ENCODE measurements at places on chromosomes 7 and 10.

GRCh38 chr10:110274072-110274627 lies 30.6 kb downstream of the SMNDC1 start:
- DNase-seq = no peak

- no peak for DNase-seq
These were observed 53.5 kb downstream of the EXOC6 start for GRCh38 chr10:92901819-92902251.

DNA sequence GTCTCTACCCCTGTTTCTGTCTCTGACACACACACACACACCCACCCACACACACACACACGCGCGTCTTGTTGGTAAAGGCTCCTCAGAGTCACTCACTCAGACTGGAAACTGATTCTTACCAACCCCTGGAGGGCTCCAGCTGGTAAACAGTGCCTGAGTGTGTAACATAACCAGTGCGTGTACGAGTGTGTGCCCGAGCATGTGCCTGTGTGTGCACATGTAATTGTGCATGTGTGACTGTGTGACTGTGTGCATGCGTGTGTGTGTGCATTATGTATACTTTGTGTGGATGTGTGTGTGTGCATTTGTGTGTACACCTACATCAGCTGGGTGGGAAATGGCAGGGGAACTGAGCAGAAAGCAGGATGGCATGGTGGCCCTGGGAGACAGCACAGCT lies 317.1 kb downstream of the WDR37 start:
- DNase-seq = no peak

DNA sequence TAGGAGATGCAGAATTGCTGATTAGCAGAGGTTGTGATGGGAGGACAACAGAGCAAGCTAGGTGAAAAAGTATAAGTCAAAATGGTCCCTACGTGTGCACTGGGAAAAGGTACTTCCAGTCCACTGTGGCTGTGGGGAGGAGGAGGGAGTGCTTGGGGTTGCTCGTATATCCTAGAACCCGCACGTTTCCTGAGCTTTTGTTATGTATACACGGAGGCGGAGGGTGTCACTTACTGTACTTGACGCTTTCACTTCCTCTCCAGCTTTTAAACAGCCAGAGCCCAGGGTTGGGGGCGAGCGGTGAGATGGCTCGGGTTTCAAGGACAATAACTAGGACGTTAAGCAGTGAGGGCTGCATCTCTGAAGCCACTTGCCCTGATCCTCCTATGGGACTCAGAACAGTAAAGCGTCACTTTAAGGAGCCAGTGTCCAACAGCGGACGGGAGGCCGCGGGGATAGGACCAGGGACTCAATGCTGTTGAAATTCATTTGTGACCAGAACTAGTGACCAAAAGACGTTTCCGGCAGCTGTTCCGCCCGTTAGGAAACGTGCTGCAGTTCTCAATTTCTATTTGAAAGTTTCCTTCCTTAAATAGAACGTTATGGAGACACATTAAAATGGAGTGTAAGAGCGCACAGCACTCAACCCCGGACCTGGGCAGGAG lies 985 bp upstream of the ETV1 start:
- peak; percentile 74 for DNase-seq

- DNase-seq = no peak
These were observed 84.4 kb downstream of the TNS3 start for GRCh38 chr7:47497367-47498096.

GRCh38 chr7:14606101-14606500 lies 296.4 kb downstream of the DGKB start:
- DNase-seq = no peak

Measured in Right ventricle myocardium inferior (tissue), 1 donor.